ENCODE measurements at places on chromosomes 6 and 20.

DNA sequence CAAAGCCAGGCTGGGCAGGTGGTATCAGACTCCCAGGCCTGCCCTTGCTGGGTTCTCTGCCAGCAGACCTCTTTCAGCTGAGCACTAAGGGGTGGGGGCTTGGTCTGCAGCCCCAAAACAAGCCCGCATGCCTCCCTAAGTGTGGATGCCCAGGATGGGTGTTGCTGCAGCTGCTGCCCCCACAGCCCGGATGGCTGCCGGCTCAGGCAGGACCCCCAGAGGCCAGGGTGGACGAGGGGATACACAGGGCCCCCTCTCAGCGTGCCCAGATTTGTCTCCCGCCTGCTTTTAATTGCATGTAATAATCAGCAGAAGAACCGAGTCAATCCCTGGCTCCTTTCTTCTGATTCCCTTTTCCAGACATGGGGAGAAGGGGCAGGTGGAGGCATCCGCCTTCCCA lies 60.8 kb downstream of the VEGFA start:
- DNase-seq, result no peak

GRCh38 chr6:88650029-88650619 lies 313.3 kb downstream of the RNGTT start:
- DNase-seq, result no peak

- DNase-seq, result peak; percentile 56
These were observed 40.6 kb downstream of the ISM1 start for GRCh38 chr20:13261460-13262301.

DNA sequence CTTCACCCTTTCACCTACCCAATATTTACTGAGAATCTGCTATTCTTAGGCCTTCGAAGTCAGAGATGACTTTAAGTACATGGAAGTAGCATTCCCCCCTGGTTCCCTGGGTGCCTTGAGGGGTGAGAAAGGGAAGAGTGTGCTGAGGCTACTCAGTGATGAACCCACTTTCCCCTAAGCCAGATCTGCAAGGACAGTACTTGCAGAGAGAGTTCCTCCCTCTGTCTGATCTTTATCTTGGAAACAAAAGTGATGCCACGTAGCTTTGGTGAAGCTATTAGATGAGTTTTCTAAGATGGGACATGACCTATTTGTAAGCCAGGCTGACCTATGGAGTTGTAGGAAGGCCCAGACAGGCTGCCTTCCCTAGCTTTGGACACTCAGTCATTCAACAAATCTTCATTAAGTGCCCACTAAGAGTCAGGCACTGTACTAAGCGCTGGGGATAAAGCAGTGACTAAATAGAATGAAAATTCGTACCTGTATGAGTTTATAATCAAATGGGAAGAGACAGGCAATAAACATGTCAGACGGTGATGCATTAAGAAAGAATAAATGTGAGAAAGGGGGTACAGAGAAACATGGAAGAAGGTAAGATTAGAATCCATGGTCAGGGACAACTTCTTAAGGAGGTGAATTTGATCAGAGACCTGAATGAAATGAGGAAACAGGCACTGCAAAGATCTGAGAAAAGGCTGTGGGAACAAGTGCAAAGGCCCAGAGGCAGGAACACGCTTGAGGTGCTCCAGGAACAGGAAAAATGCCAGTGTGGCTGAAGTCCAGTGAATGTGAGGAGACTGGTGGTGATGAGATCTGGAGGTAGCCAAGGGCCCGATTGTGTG lies 42.2 kb downstream of the BCL2L1 start:
- no peak for DNase-seq

DNA sequence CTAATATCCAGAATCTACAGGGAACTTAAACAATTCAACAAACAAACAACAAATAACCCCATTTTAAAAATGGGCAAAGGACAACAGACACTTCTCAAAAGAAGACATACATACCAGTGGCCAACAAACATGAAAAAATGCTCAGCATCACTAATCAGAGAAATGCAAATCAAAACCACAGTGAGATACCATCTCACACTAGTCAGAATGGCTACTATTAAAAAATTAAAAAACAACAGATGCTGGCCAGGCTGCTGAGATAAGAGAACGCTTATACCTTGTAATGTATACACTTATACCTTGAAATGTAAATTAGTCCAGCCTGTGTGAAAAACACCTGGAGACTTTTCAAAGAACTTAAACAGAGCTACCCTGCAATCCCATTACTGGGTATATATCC lies 166.8 kb downstream of the IBTK start:
- no peak for DNase-seq

GRCh38 chr6:130326496-130326895 lies 39.3 kb upstream of the TMEM200A start:
- no peak for DNase-seq

- no peak for DNase-seq
These were observed 835.8 kb downstream of the GRIK2 start for GRCh38 chr6:102229271-102229670.

DNA sequence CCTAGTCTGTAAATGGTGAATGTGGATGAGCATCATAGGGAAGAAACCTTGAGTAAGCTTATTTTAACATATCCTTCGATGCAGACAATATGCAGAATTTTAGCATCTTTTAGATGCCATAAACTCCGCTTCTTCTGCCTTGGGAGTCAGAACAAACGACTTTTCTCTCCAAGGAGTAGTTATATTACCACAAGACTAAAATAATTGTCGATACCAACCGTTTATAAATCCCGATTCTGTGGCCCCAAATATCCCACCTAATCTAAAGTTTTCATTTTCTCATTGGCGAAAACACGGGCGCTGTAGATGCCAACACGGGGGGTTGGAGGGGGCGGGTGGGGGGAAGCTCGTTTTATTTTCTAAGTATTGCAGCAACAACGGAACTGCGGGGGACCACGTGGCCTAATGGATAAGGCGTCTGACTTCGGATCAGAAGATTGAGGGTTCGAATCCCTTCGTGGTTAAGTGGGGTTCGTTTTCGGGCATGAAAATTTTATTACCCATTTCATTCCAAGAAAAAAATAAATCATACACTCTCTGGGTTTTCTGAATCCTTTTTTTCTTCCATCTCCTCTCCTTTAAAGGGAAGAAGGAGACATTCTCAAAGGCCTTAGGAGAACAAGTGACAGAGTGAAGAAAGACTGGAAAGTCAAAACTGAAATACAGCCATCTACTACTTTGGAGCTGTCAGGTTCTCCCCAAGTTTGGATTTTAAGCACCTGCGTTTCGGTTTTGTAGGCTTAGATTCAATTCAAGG lies 65.5 kb upstream of the BTN3A2 start:
- DNase-seq, result no peak

DNA sequence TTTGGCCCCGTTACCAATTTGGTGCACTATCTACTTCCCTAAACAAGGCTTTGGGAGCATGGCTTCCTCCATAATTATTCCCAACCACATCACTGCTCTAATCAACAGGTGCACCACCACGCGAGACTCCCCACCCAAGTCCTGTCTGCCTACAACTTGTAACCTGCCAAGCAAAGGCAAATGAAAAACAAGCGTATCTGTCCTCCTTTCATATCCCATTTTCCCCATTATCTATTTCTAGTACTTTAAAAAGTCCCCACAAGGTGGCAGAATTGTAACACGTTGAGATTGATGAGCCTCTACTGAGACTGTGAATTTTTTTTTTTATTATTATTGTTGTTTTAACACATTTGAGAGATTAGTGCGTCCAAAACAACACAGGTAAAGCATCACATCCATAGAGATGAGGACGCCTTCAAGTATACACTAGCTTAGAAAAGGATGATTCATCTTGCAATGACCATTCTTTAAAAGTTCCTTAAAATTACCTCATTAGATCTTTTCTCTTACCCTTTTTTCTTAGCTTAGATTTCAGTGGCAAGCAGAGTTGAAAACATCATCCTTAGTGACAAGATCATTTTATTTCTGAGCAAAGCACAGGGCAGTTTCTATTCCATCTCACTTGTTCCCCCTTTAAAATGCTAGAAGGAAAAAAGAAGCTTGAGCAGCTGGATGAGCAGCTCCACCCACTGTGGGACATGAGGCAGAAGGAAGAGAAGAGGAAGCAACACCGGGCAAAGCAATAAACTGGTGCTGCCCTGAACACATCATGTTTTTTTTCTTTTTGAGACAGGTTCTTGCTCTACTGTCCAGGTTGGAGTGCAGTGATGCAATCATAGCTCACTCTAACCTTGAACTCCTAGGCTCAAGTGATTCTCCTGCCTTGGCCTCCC lies 210.8 kb downstream of the ARHGAP18 start:
- no peak for DNase-seq

GRCh38 chr6:21190701-21191100 lies 402.9 kb upstream of the SOX4 start:
- no peak for DNase-seq

GRCh38 chr6:70298068-70298467 lies 4.8 kb downstream of the COL9A1 start:
- DNase-seq, result no peak

DNA sequence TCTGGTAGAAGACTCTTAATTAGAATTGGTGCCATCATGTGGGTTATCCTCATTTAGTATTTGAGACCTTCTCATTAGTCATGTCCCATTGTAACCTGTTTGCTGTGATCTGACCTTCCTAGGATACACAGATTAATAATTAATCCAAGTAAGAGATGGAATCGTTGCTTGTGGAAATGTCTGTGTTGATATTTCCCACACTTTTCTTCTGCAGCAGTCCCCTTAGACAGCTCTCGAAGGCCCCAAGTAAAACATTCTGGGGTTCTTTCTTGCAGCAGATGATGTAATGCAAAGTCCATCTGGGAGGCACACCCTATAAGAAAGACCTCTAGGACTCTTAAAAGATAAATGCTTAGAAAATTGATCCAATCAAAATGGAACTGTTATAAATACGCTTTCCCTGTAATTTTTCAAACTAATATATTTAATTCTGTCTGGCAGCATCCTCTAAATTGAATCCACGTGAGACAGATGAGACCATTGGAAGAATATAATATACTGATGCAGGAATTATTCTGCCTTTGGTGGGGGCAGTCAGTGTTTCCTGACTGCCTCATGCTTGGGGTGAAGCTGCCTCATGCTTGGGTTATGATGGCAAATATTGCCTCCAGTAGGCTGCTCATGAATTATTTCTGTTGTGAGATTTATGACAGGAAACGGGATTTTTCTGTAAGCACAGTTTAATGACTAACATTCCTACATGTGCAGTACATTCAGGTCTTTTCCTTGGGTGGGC lies 54.5 kb upstream of the ARMC2 start:
- no peak for DNase-seq

- DNase-seq, result no peak
These were observed 191.7 kb upstream of the RIN2 start for GRCh38 chr20:19566226-19566945.

DNA sequence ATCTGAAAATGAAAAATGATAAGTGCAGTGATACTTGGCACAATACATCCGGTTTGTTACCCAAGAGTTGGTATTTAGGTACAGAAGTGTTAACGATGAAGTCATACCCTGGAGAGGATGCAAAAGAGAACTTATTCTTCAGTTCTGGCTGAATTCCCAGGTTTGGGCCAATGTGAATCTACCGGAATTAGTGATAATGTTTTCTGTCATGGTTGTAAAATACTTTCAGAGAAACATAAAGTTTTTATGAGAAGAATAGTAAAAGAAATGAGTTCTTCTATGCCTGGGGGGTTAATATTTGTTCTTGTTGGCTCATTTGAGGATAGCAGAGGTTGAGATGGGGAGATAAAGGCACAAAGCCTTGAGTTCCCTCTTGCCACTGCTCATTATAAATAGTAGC lies 509.9 kb upstream of the POU3F2 start:
- DNase-seq, result no peak

GRCh38 chr6:124928851-124929250 lies 33.4 kb upstream of the RNF217 start:
- no peak for DNase-seq

GRCh38 chr6:82970839-82971238 lies 94.8 kb downstream of the UBE3D start:
- DNase-seq, result no peak

GRCh38 chr6:85923013-85923430 lies 280.3 kb upstream of the SYNCRIP start:
- no peak for DNase-seq

DNA sequence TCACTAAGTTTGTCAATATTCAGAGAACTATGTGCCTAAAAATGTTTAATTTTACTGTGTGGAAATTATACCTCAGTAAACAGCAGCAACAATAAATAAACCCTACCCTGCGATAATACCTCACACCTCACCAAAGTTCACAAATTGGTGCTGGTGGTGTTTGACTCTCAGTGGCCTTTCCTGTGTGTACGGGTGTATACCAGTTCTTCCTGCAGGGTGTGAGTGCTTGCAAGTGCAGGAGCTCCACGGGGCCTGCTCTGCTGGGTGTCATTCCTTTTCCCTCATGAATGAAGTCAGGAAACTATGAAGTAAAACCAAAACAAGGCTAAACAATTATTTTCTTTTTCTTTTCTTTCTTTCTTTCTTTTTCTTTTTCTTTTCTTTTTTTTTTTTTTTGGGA lies 4.1 kb upstream of the ENPP5 start:
- DNase-seq, result no peak

- DNase-seq, result no peak
These were observed 26.2 kb upstream of the MMP24 start for GRCh38 chr20:35200267-35200666.

- no peak for DNase-seq
These were observed 376.7 kb upstream of the CITED2 start for GRCh38 chr6:139751179-139751578.

DNA sequence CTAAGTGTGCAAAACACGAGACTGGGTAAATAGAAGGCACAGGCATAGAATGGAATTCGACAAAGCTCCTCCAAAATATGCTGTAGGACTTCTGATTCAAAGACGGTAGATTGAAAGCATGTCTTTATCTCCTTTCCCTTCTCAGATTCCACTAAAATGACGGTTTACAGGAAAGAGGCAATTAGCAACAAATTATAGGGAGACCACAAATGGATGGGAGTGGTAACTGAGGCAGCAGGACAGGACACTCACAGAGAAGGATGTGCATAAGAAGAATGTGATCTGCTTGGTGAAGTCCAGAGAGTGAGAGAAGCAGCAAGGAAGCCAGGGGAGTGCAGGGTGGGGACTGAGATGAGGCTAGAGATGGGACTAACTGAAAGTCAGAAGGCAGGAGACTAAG lies 113.4 kb upstream of the MRPS10 start:
- DNase-seq, result no peak

- DNase-seq, result no peak
These were observed 140.0 kb downstream of the CFAP61 start for GRCh38 chr20:20192366-20192765.

DNA sequence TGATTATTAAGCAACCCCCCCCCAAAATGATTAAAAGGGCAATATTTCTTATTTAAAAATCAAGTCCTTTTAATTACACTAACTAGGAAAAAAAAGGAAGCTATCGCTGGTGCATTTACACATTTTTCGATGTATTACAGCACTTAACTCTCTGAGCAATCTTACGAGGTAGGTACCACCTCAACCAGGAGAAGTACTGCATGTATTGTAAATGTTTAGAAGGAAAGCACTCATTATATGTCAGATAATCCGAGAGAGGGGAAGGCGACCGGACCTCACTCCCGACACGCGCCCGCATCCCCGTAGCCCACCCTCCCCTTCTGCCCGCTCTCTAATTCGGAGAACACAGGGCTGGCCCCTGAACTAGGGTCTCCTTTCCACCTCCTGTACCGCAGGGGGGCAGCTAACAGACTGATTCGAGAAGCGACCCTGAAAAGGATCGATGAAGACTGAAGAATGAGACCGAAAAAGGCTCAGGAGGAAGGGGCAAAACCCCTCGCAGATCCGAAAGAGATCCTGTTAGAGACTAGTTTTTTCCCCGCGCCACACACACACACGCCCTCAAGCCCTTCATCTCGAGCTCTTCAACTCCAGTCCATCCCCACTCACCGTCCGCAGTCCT lies 337 bp downstream of the ESF1 start:
- no peak for DNase-seq
